Thoracic aorta (tissue), 2 donors: ENCODE measurements at places on chromosomes 12 and 14. TPM values are rescaled to one million over a fixed set of nuclear protein-coding genes. Genes with fewer than 3 reads are reported as not detected.

DNA sequence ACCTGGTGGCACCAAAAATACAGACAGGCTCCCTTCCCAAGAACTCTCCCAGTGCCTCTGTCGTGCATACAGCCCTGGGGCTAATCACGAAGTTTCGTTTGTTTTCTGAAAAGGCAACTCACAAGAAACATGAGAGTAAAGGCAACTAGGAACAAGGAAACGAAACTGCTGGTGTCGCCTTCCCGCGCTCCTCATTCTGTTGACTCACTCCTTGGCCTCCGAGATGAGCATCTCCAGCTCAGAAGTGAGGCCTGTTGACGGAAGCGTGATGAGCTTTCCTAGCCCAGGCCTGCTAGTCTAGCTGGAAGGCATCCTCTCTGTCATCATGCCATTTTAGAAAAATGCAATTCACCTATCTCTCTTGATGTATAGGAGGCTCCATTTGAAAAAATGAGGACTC is 50.5 kb downstream of the TTC9 start:
- no peak for DNase-seq

The RERGL gene
- total RNA-seq, result 15.3 TPM

DNA sequence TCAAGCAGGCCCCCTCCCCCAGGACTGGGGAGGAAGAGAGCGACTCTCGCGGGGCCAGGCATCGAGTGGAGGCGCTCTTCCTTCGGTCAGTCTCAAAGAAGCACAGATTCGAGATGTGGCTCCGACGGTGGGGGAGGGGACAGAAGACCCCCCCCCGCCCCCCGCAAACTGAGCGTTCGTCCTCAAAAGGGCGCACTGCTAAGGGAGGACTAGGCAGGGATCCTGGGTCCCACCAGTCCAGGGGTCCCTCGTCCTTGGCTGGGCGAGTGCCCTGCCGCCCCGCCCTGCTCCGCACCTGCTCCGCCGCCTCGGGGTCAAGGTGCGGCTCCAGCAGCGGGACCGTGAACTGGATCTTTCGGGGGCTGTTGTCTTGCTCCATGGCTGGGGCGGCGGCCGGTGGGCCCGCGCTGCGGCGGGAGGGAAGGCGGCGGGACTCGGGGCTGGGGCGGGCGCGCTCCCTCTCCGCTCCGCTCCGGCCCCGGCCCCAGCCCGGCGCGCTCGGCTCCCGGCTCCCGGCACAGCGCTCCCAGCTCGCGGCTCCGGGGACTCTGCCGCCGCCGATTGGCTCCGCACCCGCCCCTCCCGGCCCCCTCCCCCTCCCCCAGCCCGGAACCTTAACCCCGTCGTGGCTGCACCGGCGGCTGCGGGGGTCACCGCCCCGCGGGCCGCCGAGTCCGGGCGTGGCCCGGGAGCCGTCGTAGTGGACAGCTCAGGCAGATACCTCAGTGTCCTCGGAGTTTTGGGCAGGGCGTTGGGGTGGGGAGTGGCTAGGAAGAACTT is at the start of gene PPP1R1A:
Gene PPP1R1A, minus strand, starts transcription at position 550 of the 780 bp plus-strand sequence. Its CDS starts 171 bp downstream, at position 379.
- no peak for DNase-seq

DNA sequence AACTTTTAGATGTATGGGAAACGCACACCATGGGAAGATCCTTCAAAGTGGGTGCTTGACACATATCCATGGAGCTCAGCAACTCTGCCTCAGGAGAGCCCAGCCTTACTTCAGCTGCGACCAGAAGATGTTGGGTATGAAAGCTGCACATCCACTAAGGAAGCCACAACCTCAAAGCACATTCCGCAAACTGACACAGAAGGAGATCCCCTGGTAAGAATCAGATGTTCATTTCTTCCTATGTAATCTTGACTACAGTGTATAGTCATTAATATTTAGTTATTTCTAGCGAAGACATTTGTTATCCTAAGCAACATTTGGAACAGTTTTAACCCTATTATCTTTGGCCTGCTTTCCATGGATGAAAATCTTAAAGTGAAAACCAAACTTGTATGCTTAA is 374.2 kb downstream of the NAV3 start:
- no peak for DNase-seq

The GPD1 gene
- total RNA-seq, result 5.0 TPM

The IL22 gene
- not detected for total RNA-seq

The KRT3 gene
- not detected for total RNA-seq

The STON2 gene
- 10.4 TPM for total RNA-seq

DNA sequence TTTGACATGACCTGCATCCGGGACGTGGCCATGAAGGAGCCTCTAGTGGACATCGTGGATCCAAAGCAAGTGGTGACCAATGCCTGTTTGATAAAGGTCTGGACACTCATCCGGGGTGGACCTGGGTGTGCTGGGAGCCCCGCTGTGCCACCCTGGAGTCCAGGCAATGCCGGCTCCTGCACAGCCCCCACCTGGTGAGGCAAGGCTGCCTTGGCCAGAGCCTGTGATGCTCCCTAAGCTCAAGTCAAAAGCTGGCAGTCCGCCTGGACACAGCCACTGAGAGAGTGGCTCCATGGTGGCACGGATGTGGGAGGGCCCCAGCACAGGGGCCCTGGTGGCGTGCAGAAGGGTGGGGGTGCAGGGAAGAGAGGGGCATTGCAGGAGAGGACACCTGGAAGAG is 85.9 kb downstream of the PRMT8 start:
- DNase-seq, result no peak

The ACSM4 gene
- total RNA-seq, result not detected

GRCh38 chr12:40015345-40015744 is 90.5 kb downstream of the SLC2A13 start:
- DNase-seq, result no peak

DNA sequence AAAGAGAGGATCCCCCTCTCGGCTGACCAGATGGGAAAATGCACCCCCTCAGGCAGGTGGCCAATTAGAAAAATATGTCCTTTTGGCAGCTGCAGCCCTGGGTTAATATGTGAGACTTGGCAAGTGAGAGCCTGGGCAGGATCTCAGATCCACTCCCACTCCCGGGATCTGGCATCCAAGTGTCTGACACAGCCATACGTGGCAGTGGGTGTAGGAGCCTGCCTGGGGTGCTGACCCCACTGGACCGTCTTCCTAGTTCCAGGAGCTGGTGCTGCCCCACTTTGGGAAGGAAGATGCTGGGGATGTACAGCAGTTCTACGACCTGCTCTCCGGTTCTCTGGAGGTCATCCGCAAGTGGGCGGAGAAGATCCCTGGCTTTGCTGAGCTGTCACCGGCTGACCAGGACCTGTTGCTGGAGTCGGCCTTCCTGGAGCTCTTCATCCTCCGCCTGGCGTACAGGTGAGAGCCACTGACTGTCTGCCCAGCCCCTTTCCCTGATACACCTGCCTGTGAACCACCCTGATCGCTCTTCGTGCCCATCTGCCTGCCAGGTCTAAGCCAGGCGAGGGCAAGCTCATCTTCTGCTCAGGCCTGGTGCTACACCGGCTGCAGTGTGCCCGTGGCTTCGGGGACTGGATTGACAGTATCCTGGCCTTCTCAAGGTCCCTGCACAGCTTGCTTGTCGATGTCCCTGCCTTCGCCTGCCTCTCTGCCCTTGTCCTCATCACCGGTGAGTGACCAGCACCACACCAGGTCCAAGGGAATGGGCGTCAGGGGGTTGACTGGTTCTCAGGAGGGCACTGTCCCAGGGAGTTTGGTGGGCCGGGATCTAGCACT is 5.8 kb downstream of the NR4A1 start:
- no peak for DNase-seq

- no peak for DNase-seq
Measured at GRCh38 chr12:66119870-66120241, 10.7 kb downstream of the LLPH start.

GRCh38 chr12:40168868-40169267 is 55.9 kb upstream of the LRRK2 start:
- no peak for DNase-seq

The AMN1 gene
- 27.2 TPM for total RNA-seq

The KERA gene
- total RNA-seq, result not detected

GRCh38 chr14:20683891-20684661 is at the start of gene RNASE4:
RNASE4 (plus strand) TSS chr14:20684560; CDS start chr14:20699372, 14,812 bp downstream.
- peak; percentile 53 for DNase-seq

DNA sequence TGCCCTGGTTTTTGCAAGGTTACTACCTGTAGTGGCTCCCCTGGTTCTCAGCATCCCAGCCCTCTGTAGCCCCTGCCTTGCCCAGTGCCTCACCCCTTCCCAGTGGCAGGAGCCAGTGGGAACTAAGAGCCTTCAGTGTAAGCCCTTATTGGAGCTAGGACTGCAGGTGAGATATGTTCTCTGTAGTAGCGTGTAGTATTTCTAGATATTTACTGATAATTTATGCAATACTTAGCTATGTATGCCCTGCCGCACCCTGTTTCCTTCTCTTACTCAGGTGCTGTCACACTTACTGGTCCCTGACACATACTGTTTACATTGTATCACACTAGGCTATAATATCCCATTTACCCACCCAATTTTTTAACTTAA is 3.6 kb downstream of the BMAL2 start:
- no peak for DNase-seq

GRCh38 chr14:26339381-26339780 is 258.5 kb downstream of the NOVA1 start:
- no peak for DNase-seq

DNA sequence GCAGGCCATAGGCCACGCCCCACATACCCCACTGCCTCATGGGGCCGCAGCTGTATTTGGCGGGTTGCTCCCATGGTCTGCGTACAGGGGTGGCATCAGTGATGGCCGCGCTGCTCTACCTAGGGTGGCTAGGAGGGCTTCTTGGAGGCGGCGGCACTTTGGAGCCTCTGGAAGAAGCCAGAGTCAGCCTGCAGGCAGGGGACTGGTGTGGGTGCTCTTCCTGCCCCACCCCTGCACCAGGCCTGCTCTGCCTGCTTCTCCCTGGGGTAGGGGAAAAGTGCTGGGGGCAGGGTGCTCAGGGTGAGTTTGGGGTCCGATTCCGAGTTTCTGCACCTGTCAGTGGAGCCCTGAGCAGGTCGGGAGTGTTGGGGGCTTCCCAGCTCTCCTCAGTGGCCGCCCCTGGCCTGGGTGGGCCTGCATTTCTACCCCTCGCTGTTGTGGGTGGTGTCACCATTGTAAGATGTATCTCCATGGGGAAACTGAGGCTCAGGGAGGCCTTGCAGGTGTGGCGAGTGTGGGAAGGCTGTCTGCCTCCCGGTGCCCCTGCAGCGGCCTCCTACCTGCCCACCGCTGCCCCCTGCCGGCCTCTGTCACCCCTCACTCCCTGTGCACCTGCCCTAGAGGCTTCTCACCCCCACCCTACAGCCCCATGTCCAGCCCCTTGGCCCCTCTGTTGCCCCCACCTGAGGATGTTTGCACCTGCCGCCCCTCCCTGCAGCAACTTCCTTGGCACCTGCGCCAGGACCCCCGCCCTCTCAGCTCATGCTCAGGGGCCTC is 5.5 kb downstream of the CEP170B start:
- DNase-seq, result no peak

DNA sequence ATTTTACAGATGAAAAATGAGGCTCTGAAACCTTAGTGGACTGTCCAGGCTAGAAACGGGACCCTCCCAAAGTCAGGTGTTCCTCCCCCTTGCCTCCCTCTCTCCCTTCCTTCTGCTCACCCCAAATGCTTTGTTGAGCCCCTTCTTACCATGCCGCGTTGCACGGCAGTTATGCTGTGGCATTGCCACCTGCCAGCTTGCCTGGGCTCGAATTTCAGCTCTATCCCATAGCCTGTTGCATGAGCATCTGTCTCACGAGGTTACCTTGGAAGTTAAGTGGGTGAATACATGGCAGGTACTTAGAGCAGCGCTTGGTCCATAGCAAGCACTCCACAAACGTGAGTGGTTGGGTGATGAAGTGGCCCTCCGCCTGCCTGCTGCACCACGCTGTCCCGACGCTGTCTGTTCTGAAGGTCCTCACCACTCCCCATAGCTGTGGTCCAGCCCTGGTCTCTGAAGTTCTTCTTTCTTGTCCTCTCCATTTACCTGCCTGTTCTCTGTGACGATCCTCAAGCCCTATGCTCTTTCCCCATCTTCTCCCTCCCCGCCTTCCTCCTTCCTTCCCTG is 269.9 kb downstream of the CACNA1C start:
- no peak for DNase-seq

DNA sequence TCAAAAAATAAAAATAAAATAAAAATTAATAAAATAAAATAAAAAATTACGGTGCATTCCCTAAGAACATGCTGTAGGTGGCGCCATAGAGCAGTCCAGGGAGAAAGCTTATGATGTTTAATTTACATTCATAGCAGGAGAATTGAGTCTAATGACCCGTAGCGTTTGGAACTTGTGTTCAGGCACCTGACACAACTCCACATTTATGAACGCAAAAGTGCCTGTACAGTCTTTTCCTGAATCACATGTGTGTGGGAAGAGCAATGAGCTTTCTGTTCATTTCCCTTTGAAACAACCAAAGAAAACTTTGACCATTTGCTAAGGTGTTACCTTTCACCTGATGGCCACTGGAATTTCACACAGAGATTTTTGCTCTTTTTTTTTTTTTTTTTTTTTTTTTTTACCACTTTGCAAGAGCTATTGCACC is 60.6 kb upstream of the KCNA1 start:
- no peak for DNase-seq

DNA sequence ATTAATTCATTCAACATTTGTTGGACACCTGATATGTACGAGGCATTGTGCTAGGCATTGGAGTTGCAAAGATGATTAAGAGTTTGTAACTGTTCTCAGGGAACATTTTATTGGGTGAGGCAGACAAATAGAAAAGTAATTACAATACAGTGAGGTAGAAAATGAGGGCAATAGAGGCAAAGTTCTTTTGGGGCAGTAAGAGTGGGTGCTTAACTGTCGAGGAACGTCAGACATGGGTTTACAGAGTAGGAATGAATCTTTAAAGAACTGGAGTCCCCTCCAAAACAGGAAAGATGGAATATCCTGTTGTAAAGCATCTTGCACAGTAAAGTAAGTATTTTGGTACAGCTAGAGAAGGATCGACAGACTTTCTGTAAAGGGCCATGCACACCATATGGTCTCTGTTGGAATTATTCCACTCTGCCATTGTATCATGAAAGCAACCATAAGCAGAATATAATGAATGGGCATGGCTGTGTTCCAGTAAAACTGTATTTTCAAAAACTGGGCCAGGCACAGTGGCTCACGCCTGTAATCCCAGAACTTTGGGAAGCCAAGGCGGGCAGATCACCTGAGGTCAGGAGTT is 9.1 kb downstream of the CREBL2 start:
- no peak for DNase-seq

GRCh38 chr14:80699861-80700260 is 241.7 kb downstream of the CEP128 start:
- no peak for DNase-seq

DNA sequence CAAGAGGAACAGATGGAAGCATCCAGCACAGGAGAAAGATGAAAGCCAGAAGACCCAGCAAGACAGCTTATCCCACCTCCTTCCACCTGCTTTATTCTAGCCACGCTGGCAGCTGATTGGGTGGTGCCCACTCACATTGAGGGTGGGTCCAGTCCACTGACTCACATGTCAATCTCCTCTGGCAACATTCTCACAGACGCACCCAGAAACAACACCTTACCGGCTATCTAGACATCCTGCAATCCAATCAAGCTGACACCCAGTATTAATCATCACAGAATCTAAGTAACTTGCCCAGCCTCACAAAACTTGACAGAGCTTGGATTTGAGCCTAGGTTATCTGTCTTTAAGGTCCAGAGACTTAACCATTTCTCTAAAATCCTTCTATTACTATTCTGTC is 208.9 kb downstream of the PAH start:
- no peak for DNase-seq

GRCh38 chr14:93132472-93133065 is 16.8 kb upstream of the ITPK1 start:
- DNase-seq, result no peak

GRCh38 chr12:48998497-48999353 is 450 bp downstream of the DDN start:
- DNase-seq, result no peak

The MANSC4 gene
- not detected for total RNA-seq
